Stimulated activated CD8-positive, alpha-beta memory T cell treated with anti-CD3 and anti-CD28 coated beads, Interleukin-15, amount 100 ng/mL, for 4 hours (primary cell): ENCODE measurements at places on chromosomes 12 and 14.

GRCh38 chr12:57127101-57127725 lies 1.1 kb upstream of the LRP1 start:
- peak; percentile 61 for DNase-seq

- no peak for DNase-seq
Measured at GRCh38 chr12:10136637-10137205, 6.7 kb upstream of the CLEC7A start.

DNA sequence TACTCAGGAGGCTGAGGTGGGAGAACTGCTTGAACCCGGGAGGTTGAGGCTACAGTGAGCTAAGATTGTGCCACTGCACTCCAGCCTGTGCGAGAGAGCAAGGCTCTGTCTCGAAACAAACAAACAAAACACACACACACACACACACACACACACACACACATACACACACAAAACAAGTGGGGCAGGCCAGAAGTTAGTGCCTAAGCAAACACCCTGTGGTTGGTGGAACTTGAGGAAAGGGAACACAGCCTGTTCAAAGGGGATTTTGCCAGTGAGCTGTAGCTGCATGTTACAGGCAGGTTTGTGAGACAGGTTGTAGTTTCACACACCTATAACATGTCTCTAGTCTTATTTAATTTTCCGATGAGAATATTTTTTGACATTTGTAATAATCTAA lies 175.3 kb upstream of the CLEC14A start:
- no peak for DNase-seq

DNA sequence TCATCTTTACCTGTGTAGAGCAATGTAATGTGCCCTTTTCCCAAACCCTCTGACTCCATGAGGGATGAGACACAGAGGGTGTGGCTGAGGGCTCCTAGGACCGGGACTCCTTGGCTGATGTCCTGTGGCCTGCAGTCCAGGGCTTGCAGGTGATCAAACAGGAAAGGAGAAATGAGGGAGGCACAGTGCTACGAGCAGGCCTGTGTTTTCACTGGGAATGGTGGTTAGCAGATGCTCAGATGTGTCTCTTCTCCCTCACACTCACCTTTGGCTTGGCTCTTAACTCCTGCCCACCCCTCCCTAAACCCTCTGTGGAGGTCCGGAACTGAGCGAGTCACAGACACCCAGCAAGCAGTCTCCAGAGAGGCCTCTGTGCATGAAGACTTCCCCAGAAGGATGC lies 254.4 kb downstream of the DAD1 start:
- DNase-seq: no peak

- peak; percentile 78 for DNase-seq
Measured at GRCh38 chr12:54214553-54215406, 26.0 kb upstream of the SMUG1 start.

GRCh38 chr12:43060742-43061141 lies 471.2 kb upstream of the PRICKLE1 start:
- DNase-seq: no peak

GRCh38 chr12:49631336-49631907 lies 8.1 kb downstream of the PRPF40B start:
- no peak for DNase-seq

GRCh38 chr12:124804011-124804621 lies 59.5 kb downstream of the SCARB1 start:
- DNase-seq: no peak

DNA sequence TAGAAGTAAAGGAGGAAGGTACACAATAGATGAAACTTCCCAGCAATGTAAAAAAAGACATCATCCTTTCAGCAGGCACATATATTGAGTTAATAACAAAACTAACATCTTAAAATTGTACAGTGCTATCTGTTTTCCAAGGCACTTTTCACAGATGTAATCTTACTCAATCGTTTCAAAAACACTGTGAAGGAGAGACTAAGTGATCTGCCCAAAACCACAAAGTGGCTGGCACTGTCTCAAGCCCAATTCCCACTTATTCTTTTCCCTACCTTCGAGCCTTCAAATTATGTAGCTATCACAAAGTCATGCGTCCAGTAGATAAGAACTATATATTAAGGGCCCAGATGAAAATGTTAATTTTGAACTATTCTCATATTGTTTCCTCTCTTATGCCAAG lies 193.6 kb upstream of the RASSF8 start:
- no peak for DNase-seq

DNA sequence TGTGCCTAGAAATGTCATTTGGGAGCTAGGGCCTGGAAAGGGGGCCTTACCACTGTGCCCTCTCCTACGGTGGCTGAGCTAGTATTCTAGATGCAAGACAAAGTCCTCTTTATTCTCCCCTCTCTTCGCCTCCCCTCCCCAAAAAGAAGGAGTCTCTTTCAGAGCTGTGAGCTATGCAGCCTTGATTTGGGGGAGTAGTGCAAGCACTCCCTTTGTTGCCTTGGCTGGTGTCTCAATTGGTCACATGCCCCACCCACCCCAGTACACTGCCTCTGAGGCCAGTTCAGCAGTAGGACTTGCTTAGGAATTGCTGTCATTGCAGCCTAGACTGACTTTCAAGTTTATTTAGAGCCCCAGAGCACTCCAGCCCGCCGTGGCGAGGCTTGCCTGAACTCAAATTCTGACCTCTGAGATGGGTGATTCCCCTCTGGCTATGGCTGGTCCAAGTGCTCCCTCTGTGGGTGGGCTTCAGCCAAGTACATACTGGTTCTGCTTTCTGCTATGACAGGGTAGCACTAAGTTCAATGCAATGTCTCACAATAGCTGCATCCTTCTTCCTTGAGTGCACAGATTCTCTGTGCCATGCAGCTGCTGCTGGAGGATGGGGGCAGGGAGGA lies 37.0 kb upstream of the FBXO33 start:
- no peak for DNase-seq

GRCh38 chr14:52265253-52265652 lies 2.2 kb upstream of the PTGDR start:
- no peak for DNase-seq

DNA sequence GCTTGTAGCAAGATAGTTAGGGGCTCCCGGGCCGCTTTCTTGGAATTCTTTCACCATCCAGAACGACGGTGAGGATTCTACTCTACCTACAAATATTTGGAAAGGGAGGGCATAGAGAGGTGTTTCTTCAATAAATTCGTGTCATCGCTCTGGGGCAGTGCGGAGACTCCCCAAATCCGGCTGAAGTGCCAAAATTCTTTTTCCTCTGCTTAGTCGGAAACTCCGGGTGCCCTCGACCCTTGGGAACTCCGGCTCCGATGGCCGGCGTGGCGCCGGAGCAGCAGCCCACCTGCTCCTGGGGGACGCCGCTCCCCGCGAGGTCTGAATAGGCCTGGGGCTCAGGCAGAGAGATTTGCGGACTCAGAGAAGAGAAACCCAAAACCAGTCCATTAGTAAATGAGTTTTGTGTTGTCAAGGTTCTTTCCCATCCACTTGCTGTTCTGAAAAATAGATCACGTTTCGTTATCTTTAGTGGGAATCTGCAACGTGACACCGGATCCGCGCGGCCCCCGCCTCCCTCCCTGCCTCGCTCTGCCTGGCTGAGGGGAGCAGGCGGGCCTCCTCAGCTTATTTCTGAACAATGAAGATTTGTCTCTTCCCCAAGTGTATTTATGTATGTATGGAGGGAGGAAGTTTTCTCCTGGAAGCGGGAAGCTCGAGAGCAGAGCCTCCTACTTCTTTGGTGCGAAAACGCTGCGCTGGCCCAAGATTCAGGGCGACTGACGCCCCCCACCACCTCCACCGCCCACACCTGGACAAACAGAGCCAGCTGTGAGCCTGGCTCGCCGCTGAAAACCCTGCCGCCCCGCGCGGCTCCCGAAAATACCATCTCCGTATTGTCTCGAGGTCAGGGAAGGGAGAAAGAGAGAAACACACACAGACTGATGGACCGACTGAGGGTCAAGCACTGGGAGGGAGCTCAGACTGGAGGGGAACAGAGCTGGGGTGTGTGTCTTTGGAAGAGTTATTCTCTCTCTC lies 3.7 kb upstream of the SIX1 start:
- DNase-seq: no peak

- no peak for DNase-seq
Measured at GRCh38 chr12:3748620-3749019, 4.3 kb downstream of the CRACR2A start.

DNA sequence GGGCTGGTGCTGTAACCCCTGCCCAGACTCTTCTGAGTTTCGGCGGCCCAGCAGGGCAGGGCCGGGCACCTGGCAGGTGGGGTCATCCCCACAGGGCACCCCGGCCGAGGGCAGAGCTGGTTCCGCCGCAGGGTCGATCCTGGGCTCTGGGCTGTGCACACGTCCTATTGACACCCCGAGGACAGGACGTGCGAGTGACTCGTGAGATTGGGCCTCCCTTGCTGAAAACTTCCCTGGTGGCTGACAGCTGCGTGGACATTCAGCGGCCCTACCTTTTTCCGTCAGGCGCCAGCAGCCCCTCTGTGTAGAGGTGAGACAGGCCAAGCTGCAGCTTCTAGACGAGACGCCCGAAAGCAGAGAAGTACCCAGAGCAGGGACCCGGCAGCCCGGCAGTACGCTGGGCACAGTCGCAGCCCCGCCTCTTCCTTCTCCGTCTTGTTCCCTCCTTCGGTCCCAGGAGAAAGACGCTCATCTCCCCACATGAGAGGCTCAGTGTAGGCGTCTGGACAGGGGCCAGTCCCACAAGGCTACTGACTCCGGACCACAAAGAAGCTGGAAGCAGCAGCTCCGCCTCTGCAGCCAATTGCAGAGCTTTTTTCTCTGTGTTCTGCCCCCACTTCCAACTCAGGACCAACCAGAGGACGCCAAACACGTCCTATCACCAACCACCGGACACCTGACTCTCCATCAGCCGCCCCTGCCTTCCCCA lies at the start of gene LRCOL1:
Gene LRCOL1, minus strand, starts transcription at position 532 of the 709 bp plus-strand sequence. CDS start 4,331 bp downstream, outside the sequence.
- DNase-seq: no peak

GRCh38 chr12:28088566-28089272 lies 101.5 kb upstream of the CCDC91 start:
- no peak for DNase-seq

DNA sequence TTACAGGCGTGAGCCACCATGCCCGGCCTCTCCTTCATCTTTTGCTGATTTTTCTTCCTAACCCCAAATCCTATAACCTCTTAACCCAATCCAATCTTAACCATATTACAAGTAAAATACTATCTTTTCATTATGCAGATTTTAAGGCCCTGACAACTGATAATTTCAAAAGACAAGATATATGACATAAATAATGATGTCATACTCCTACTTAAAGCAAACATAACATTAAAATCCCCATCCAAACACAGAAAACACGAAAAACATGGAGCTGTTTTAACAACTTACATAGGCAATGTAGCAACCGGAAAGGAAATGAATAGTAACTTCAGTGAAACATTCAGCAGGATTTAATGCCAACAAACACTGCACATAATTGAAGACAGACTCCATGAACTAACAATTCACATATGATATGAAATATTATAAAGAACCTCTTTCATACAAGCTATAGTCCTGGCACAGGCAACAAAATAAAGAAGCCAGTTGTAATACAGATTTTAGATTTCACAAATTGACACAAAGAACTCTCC lies 21.5 kb downstream of the USP44 start:
- no peak for DNase-seq

DNA sequence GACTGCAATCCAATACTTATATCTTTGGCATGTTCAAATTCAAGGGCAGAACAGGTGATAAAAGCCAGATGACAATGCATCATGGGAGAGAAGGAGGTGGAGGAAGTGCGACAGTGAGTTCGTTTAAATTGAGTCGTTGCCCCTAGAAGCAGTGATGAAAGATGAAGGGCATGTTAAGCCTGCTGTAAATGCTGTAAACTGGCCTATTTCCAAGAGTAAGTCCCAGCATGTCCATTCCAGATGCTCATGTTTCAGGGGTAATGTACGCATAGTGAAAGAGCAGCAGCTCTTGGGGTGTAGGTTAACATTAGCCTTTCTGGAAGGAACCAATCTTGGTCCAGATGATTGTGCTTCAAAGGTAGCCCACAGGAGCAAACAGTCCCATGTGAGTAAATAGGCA lies 97.1 kb downstream of the C2CD5 start:
- DNase-seq: no peak

GRCh38 chr14:23175823-23176222 lies 7.6 kb downstream of the SLC7A8 start:
- DNase-seq: no peak

DNA sequence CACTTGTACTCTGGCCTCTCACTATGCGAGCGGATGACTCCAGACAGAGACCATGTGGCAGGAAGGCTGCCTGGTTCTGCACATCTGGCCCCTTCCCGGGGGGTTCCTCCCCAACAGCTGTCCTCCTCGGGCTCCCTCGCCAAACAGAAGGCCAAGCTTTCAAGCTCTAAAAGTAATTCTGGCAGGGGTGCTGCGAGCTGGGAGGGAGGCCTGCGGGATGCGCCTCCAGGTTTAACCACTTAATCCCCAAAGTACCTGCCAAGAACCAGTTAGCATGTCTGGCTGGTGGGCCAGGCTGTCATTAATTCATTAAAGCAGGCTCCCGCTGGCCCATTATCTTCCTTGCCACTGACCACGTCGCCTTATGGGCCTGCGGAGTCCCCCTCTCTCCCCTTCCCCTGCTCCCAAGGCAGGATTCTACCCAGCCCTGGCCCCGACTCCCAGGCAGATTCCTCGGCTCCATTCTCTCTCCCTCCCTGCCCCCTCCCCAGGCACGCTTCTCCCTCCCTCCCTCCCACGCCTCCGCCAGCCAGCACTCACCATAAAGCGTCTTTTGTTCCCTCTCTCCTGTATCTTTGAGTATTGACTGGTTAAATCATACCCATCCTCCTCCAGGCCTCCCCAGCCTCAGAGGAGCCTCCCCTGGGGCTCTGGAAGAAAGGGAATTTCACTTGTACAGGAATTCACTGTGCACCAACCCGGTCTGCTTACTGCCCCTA lies 4.9 kb downstream of the HRK start:
- no peak for DNase-seq

DNA sequence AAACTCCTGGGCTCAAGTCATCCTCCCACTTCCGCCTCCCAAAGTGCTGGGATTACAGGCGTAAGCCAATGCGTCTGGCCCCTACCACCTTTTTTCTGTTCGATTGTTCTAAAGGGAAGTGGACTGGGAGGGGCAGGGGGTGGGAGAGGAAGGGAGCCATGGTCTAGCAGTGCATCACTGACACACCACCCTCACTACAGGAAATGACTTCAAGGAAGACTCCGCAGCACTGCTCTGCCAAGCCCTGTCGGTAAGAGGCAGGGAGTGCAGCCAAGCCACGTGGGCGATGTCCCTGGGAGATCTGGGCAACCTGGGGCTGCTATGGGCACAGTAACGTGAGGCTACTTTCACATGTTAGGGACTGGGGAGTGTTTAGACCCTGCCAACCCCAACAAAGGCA lies 18.0 kb downstream of the LRRC74A start:
- DNase-seq: peak; percentile 32

DNA sequence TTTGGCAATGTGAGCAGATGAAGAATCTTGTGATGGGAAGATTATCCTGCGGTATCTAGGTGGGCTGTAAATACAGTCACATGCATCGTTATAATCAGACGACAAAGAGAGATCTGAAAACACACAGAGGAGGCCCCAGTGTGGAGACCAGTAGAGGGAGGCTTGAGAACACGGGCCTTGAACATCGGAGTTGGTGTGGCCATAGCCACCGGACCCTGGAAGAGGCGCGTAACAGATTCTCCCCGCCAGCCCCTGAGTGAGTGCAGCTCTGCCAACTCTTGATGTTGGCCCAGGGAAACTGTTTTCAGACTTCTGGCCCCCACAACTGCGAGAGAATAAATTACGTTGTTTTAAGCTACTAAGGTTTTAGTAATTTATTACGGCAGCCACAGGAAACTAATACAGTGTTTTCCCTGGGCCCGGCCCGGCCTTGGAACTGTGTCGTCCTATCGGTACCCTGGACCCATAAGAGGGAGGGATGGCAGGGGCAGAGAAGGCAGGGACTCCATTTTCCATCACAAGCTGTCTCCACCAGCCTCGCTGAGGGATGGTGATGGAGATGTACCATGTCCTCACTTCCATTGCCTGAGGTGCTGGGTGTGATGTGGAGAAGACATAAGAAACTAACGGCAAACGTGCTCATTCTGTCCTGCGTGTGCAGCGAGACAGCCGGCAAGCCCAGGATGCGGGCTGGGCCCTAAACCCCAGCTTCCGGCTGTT lies 91.6 kb downstream of the NTF3 start:
- no peak for DNase-seq
